ENCODE measurements at places on chromosomes 7 and 10.

DNA sequence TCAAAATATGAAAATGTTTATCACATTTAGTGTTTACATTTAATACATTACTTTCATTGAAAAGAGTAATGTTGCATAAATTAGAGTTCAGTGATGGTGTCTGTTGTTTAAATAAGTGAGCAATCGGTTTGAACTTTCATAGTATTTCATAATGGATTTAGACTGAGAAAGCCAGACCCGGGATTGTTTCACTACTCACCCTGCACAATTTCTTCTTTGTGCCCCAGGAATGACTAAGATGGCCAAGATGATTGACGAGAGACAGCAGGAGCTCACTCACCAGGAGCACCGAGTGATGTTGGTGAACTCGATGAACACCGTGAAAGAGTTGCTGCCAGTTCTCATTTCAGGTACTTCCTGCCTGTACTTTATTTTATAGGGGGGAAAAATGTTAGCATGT lies 74.6 kb downstream of the VCL start:
- DNase-seq: no peak
- H3K4me1 ChIP-seq: no peaks in the 10 kb centered on the region
- no peak overlapping the region for H3K27ac ChIP-seq
- no peaks in the 10 kb centered on the region for H3K27me3 ChIP-seq

GRCh38 chr7:4638781-4639575 lies 43.1 kb upstream of the FOXK1 start:
- H3K27ac ChIP-seq: no peak overlapping the region
- H3K4me3 ChIP-seq: no peak overlapping the region
- no peaks in the 10 kb centered on the region for H3K27me3 ChIP-seq
- H3K4me1 ChIP-seq: no peaks in the 10 kb centered on the region

DNA sequence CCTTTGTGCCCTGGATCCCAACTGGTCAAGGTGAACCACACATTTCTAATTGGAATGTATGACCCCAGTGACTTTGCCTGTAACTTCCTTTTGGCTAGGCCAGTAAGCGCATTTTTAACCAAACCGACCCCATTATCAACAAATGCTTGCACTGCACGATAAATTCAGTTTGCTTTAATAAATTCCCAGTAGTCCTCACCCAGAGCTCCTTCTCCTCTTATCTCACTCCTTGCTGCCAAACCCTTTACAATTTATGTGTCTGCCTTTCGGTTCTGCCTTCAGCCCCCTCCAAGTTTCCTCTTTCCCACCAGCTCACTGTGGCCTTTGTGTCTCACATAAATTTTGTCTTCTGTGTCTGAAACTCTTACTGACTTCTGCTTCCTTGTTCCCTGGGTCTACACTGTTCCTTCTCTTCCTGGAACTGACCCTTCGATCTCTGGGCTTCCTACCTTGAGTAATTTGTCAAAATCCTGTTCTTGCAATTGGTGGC lies 59.0 kb downstream of the TBXAS1 start:
- H3K27ac ChIP-seq: no peak overlapping the region
- H3K4me3 ChIP-seq: no peak overlapping the region
- H3K27me3 ChIP-seq: no peaks in the 10 kb centered on the region
- no peak for DNase-seq
- no peaks in the 10 kb centered on the region for H3K36me3 ChIP-seq

- no peaks in the 10 kb centered on the region for H3K4me1 ChIP-seq
- H3K4me3 ChIP-seq: no peak overlapping the region
- H3K27ac ChIP-seq: no peak overlapping the region
- no peak for DNase-seq
Measured at GRCh38 chr10:116237970-116238369, 35.0 kb downstream of the GFRA1 start.

GRCh38 chr7:34451923-34452322 lies 206.1 kb upstream of the NPSR1 start:
- peak overlapping the region; percentile 30 for H3K27ac ChIP-seq
- no peaks in the 10 kb centered on the region for H3K27me3 ChIP-seq
- no peak overlapping the region for H3K4me3 ChIP-seq
- no peaks in the 10 kb centered on the region for H3K4me1 ChIP-seq
- no peak for DNase-seq

DNA sequence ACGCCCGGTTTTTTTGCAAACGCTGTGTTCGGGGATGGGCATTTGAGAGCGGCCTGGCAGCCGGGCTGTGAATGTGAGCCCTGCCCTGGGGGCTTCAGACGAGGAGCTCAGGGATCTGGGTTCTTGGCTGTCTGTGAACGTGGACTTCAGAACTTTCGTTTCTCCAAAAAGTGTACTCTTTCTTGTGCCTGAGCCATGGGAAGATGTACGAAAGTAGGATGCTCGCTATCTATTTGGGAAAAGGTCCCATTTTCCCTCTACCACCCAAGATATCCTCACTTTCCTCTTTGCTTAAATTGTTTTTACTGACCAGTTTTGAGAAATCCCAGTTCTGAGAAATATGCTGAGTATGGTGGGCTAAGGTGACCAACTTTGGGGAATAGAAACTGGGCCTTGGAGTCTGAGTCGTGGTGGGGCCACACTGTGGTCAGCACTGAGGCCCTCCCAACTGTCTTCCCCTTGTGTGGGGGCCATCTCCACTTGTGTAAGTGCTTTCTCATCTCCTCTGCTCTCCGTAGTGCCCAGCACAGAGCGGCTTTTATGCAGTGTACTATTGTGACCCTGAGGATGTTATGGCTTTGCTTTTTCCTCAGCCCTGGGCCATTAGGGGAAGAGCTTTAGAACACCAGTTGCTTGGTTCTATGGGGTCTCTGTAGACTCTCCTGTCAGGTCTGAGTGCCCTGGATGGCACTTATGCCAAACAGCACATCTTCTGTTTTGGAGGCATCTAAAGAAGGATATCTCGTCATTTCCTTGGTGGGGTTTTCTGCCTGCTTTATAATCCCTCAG lies 918 bp downstream of the DBNL start:
- peaks cover 26% of the 10 kb centered on the region for H3K36me3 ChIP-seq
- H3K4me3 ChIP-seq: peak overlapping the region; percentile 75
